ENCODE measurements at places on chromosomes 7 and 10.

GRCh38 chr7:101363196-101363733, 590 bp downstream of the COL26A1 start:
- DNase-seq, result no peak

GRCh38 chr10:13340068-13340467, 8.0 kb downstream of the SEPHS1 start:
- no peak for DNase-seq

GRCh38 chr7:32179567-32179966, 109.4 kb upstream of the PDE1C start:
- DNase-seq, result no peak

- DNase-seq, result no peak
Observed at GRCh38 chr10:27611236-27611635, 107.1 kb downstream of the RAB18 start.

- DNase-seq, result no peak
Observed at GRCh38 chr7:4202154-4202736, 479.9 kb upstream of the FOXK1 start.

- DNase-seq, result no peak
Observed at GRCh38 chr7:156611014-156612010, 29.3 kb upstream of the RNF32 start.

DNA sequence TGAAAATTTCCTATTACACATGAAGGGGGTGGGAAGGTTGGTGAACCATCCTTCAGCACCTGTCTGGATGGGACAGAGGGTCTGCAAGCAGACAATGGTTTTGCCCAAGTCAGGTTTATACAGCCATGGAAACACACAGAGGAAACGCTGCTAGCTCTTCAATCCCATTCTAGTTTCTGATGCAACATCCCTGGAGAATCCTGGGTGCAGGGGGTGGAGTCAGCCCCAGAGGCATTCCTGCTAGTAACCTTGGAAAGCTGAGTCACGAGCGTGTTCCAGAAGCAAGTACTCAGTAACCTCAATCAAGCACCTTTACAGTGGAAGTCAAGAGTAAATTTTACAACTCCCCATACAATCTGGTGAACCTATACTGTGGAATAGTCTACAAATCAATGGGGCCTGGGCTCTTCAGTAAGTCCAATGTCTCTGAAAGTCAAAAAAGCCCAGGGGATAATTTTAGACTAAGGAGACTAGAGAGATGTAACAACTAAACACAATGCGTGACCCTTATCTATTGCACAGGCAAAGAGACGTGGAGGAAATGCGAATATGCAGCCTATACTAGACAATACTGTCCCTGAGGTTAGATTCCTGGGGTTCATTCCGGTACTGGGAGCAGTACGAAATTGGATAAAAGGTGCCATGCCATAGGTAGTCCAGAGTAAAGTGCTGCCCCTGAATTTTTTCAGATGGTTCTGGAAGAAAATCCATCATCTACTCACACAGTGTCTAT, 95.4 kb downstream of the ZRANB1 start:
- DNase-seq, result no peak
